ENCODE measurements at places on chromosomes 4 and X. TPM values are rescaled to one million over a fixed set of nuclear protein-coding genes. Genes with fewer than 3 reads are reported as not detected.

TMEM154 gene
- 3.2 TPM for total RNA-seq

TMSB15A gene
- 0.62 TPM for total RNA-seq

MAGEC1 gene
- total RNA-seq: not detected

NOX1 gene
- not detected for total RNA-seq

GPC4 gene
- total RNA-seq: 9.9 TPM

ZNF185 gene
- 1.9 TPM for total RNA-seq

CT45A2 gene
- total RNA-seq: not detected

CYSLTR1 gene
- total RNA-seq: 0.92 TPM

- DNase-seq: no peak
These were observed 349.2 kb upstream of the NOCT start for GRCh38 chr4:138666366-138666765.

DNA sequence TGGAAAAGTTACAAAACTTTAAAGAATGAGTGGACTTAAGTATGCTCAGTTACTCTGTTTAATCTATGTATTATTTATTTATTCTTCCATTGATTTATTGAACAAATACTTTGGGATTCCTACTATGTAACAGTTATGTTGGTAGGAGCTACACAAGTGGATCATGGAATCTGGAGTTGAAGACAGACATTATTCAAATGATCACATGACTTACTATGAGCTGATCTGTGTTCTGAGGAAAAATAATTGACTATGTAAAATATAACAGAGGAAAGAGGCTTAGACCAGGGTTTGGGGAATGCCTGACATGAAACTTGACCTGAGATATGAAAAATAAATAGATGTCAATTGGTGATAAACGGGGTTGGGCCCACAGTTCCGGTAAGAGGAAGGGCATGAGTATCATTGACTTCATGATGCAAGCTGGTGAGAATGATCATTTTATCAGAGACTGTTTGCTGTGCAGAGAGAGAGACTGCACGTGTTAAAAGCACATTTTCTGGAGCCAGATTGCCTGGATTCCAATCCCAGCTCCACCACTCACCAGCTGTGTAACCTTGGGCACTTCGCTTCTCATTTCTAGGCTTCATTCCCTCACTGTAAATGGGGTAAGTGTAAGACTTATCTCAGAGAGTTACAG, 179.0 kb downstream of the SPCS3 start:
- DNase-seq: no peak

- no peak for DNase-seq
These were observed 54.0 kb downstream of the TBCK start for GRCh38 chr4:106261980-106262379.

GRCh38 chr4:35201403-35201802, 1042.9 kb downstream of the ARAP2 start:
- no peak for DNase-seq

GRCh38 chr4:79676705-79677104, 268.7 kb upstream of the GK2 start:
- DNase-seq: no peak

DNA sequence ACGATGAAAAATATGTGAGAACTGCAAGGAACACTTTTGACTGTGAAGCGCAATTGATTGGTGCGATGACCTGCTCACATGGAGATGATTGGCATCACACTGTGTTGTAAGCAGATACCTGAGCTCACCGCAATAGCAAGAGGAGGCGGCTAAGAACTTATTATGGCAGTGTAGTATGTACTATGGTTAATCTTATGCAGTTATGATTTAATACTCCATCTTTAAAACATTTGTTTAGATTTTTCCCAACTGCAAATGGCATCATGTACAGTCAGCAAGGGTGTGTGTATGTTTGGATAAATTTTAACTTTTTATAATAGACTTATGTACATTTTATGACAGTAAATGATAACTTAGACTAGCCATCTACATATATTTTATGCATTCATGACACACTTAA, 25.5 kb downstream of the PRIMPOL start:
- DNase-seq: no peak

DNA sequence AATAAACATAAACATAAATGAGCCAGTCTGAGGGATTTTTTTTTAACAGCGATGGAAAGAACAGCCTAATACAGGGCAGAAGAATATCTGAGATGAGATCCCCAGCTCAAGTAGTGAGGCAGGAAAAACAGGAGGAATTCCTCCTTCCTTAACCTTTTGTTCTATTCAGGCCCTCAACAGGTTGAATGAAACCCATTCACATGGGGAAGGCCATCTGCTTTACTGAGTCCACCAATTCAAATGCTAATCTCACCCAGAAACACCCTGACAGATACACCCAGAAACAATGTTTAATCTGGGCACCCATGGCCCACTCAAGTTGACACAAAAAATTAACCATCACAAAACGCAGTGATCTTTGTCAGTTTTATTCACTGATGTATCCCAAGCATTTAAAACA, 45.5 kb downstream of the SMIM31 start:
- no peak for DNase-seq

DNA sequence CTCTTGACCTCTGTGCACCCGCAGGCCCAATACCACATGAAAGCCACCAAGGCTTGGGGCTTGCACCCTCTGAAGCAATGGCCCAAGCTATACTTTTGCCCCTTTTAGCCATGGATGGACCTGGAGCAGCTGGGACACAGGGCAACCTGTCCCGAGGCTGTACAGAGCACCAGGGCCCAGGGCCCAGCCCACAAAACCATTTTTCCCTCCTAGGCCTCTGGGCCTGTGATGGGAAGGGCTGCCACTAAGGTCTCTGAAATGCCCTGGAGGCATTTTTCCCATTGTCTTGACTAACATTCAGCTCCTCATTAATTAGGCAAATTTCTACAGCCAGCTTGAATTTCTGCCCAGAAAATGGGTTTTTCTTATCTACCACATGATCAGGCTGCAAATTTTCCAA, 79.9 kb upstream of the GABRA3 start:
- DNase-seq: no peak

DNA sequence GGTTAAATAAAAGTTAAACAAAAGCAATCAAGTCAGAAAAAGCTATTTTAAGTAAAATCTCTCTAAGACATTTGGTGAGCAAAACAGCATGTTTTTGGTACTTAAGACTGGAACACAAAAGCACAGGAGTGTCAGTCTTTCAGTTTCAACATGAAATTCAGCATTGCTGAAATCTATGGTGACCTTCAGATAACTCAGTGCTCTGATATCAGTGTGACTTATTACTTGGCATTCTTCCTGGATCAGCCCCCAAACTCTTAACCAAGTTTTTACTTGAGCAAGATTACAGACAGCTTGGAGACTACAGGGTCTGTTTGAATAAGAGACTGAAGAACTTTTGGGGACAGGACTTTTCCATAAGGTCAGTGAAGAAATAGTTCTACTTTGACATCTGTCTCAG, 437.2 kb downstream of the RAPGEF2 start:
- DNase-seq: no peak

GRCh38 chr4:5143306-5143861, 92.1 kb downstream of the STK32B start:
- no peak for DNase-seq

- no peak for DNase-seq
These were observed 106.1 kb downstream of the WWC2 start for GRCh38 chr4:183205193-183205592.

DNA sequence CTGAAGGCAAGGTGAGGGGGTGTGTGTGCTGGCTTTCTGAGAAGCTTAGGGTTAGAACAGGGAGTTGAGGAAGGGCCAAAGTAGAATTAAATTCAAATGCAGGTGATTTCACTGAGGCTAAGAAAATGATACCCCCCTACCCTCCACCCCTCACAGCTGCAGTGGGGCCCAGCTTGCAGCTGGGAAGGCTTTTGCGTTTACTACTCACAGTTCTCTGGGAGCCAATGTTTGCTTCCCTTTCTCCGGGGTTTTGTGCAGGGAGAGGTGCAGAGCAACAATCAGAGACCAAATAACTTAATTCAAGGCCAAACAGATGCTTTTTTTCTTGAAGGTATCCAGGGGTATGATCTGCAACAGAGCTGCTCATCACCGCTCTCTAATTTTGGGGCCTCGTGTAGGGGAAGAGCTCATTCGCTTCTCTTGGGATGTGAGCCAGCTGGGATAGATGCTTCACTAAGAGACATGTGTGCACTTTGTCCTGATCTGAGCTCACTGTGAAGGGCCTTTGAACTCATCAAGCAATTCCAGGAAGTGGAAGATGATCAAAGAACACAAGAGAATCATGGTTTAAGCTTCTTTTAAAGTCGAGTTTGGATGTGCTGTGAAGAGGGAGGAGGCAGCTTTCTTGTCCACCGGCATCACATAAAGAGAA, 122.7 kb upstream of the C1GALT1C1 start:
- DNase-seq: no peak

- DNase-seq: no peak
These were observed 33.9 kb downstream of the KLHL15 start for GRCh38 chrX:23993012-23993633.

- DNase-seq: no peak
These were observed 9.1 kb upstream of the VCX3B start for GRCh38 chrX:8455557-8455956.

- no peak for DNase-seq
These were observed 89.5 kb upstream of the CITED1 start for GRCh38 chrX:72395237-72395636.

- no peak for DNase-seq
These were observed 58.8 kb upstream of the FAAH2 start for GRCh38 chrX:57227691-57228090.

DNA sequence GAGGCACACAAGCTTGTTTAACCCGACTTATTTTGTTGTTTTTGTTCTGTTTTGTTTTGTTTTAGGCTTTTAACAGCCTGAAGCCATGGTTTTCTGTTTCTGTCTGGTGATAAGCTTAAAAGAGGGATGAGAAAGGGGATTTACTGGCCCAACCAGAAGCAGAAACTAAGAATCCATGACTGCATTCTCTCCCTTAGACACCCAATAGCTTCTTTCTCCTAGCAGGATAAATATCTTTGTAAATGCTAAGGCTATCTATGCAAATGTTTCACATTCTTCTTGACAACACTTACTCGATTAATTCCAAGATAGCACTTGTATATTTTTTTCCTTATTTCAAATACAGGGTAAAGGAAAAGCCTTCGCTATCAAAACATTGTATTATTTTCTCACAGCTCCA, 53.7 kb upstream of the SMAD1 start:
- DNase-seq: no peak

DNA sequence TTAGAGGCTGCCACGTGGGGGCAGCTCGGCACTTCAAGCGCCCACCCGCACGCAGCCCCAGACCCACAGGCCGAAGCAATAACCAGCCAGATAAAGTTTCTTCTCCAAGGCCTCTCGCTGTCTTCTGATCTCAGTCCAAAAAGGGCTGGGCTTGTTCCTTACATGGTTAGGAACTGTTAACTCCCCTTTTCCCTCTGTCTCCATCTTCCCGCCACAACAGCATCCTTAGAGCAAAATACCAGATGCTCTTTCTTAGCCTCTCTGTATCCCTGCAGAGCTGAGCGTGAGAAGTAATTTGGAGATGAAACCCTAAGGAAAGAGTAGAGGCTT, 23.4 kb upstream of the KIAA1210 start:
- no peak for DNase-seq

DNA sequence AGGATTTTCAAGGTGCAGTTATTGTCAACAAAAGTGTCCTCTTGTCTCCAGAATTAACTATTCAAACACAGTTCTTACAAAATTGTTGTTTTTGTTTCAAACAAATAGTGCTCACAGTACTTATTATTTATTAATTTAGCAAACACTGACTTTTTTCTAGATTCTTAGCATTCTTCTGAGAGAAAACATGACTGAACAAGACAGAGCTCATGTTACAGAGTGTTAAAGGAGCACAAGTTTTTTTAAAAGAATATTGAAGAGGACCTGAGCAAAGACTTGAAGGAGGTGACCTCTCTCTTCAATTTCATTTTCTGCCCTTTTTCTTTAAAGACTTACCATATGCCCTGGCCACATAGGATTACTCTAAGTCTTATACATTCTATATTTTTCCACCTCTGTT, 2220.3 kb upstream of the AGA start:
- no peak for DNase-seq

- no peak for DNase-seq
These were observed 67.1 kb downstream of the ABCG2 start for GRCh38 chr4:88091378-88091777.

DNA sequence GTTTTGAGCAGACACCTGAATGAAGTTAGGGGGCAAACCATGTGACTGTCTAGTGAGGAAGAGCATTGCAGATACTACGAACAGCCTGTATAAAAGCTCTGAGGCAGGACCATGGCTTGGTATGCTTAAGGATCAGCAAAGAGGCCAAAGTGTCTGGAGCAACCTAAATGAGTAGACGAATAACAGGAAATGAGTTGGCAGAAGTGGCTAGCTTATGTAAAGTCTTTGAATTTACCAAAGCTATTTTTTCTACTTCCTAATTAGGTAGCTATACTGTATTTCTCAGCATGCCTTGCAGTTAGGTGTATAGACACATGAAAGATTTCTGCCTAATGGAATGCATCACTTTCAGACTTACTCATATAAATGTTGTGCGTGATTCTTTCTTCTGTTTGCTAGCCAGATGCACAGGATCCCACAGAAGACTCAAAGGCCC, 9.3 kb upstream of the GPRIN3 start:
- no peak for DNase-seq

- no peak for DNase-seq
These were observed 654 bp upstream of the DDIT4L start for GRCh38 chr4:100190643-100191600.

GRCh38 chrX:132730266-132730665, 228.2 kb downstream of the HS6ST2 start:
- no peak for DNase-seq

DNA sequence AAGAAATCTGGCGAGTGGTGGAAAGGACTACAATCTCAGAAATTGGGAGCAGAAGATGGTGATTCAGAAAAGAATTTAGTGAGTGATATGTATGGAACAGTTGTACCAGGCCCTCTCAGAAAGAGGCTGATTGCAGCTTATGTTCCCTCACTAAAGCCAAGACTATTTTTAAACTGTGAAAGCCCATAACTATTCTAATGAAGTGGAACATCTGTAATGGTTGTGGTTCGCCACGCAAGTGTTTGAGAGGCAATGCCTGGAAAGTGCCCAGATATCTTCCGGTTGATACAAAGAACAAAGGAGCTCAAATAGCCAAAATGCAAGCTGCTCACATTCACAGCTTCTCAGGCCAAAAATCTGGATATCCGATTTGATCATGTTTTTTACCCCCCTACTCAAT, 1250.7 kb downstream of the RAPGEF2 start:
- no peak for DNase-seq

DNA sequence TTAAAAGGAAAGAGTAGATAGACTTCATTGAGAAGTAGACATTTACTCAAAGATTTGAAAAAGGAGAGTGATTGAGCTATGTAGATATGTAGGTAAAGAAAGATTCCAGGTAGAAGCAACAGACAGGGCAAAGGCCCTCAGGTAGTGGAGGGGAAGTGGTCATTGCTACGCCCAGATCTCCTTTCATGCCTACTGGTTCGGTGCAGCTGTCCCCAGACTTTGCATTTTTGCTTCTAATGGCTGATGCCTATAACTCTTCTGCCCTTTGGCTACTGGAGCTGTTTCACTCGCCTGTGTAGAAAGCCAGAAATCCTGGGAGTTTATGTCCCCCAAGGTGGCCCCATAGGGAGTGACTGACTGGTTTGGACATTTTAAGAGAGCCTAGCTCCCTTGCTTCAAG, 16.9 kb upstream of the ARMCX2 start:
- DNase-seq: no peak

- no peak for DNase-seq
These were observed 74.8 kb upstream of the EGFL6 start for GRCh38 chrX:13494562-13494961.

Data from Right ventricle myocardium inferior (tissue), 1 donor.